ENCODE measurements at places on chromosomes 7 and 10. TPM values are rescaled to one million over a fixed set of nuclear protein-coding genes. Genes with fewer than 3 reads are reported as not detected.

Gene SPACDR
- 0.54 TPM for total RNA-seq

Gene CNPY4
- total RNA-seq, result 11.6 TPM

Gene THSD7A
- total RNA-seq, result 24.3 TPM

Gene CFAP70
- 6.0 TPM for total RNA-seq

Gene ARPC1A
- 119 TPM for total RNA-seq

Gene STEAP2
- 15.8 TPM for total RNA-seq

Gene RARRES2
- 104 TPM for total RNA-seq

Gene PPIA
- total RNA-seq, result 1,143 TPM

Gene SPDYE6
- not detected for total RNA-seq

Gene INTS1
- 91.3 TPM for total RNA-seq

Gene PRR15
- 21.2 TPM for total RNA-seq

Gene SLC18A2
- 4.6 TPM for total RNA-seq

Gene GDF2
- not detected for total RNA-seq

Gene STOX1
- 1.5 TPM for total RNA-seq

Gene MKI67
- total RNA-seq, result 2.4 TPM

Gene SMNDC1
- total RNA-seq, result 28.6 TPM

Gene NME8
- total RNA-seq, result 0.44 TPM

Gene SLC16A9
- total RNA-seq, result 15.5 TPM

Gene SEPTIN14
- total RNA-seq, result not detected

Gene NKX1-2
- total RNA-seq, result not detected

Gene STEAP1
- total RNA-seq, result 4.4 TPM

Gene TRPV5
- 1.4 TPM for total RNA-seq

Gene PLEKHS1
- 0.41 TPM for total RNA-seq

Gene MXI1
- total RNA-seq, result 29.0 TPM

Gene ARL4A
- 21.6 TPM for total RNA-seq

Gene SEMA3A
- total RNA-seq, result 10.7 TPM

Gene LRRC4
- 1.6 TPM for total RNA-seq

Gene OR2A42
- 0.06 TPM for total RNA-seq

Gene HBP1
- 64.4 TPM for total RNA-seq

Gene ETV1
- total RNA-seq, result 28.6 TPM

Gene LRGUK
- 3.8 TPM for total RNA-seq

Gene CCL24
- not detected for total RNA-seq

Gene HTR7
- 0.38 TPM for total RNA-seq

Gene CHRM2
- total RNA-seq, result not detected

Gene CYP3A7
- not detected for total RNA-seq

Gene SYNPO2L
- 0.38 TPM for total RNA-seq

Gene PRKAR1B
- total RNA-seq, result 15.9 TPM

Gene GDF10
- 1.1 TPM for total RNA-seq

Gene HOXA7
- total RNA-seq, result 31.3 TPM

Gene PAX4
- not detected for total RNA-seq

Gene SGCE
- total RNA-seq, result 59.6 TPM
